ENCODE measurements at places on chromosomes 2 and 18.

DNA sequence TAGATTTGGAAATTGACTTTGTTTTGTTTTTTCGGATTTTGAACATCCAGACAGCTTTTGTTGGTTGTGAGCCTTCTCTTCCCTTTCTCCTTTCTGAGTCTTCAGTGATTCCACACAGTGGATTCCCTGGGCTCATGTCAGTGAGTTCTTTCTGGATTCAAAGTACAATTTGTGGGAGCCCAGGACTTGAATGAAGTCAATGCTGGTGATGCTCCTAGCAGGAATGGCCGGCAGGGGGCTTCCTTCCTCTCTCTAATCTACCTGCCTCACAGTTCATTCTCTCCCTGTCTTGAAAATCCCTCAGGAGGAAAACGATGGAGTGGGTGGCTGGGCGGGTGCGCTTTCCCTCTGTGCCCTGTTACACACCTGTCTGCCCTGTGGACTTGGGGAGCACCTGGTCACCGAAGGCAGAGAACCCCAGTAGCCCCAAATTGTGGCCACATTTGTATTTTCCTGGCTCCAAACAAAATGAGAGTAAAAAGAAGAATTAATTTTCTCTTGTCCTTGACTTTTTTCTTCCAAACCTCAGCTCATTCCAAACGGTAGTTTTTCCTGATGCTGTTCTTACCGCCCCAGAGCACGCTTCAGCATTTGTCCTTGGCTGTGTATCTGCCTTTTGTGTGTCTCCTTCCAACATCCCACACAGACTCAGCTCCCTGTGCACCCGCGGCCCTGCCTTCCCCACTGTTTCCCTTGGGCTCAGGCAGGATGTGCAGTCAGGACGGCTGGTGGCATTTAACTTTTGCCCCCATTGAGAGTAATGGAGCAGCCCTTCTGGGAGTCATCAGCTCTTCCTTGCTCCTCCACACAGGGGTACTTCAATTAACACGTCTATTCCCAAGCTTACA lies 86.6 kb downstream of the MARCO start:
- no peak for ATAC-seq

GRCh38 chr2:159168707-159169106 lies 117.8 kb downstream of the WDSUB1 start:
- ATAC-seq: no peak

- ATAC-seq: no peak
Measured at GRCh38 chr18:78770139-78770822, 209.3 kb upstream of the SALL3 start.

DNA sequence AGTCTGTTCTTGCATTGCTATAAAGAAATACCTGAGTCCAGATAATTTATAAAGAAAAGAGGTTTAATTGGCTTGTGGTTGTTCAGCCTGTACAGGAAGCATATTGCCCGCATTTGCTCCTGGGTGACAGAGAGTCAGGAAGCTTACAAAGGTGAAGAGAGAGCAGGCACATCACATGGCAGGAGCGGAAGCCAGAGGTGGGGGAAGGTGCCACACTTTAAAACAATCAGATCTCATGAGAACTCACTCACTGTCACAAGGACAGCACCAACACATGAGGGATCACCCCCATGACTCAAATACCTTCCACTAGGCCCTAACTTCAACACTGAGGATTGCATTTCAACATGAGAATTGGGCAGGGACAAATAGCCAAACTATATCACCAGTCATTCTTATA lies 124.8 kb upstream of the COL5A2 start:
- ATAC-seq: no peak

GRCh38 chr2:191611614-191612013 lies 66.3 kb upstream of the NABP1 start:
- ATAC-seq: no peak

- no peak for ATAC-seq
Measured at GRCh38 chr2:212745359-212745758, 206.8 kb upstream of the ERBB4 start.

GRCh38 chr2:44051593-44052347 lies 56.0 kb upstream of the LRPPRC start:
- ATAC-seq: no peak

- ATAC-seq: no peak
Measured at GRCh38 chr2:190328573-190329147, 9.0 kb upstream of the HIBCH start.

DNA sequence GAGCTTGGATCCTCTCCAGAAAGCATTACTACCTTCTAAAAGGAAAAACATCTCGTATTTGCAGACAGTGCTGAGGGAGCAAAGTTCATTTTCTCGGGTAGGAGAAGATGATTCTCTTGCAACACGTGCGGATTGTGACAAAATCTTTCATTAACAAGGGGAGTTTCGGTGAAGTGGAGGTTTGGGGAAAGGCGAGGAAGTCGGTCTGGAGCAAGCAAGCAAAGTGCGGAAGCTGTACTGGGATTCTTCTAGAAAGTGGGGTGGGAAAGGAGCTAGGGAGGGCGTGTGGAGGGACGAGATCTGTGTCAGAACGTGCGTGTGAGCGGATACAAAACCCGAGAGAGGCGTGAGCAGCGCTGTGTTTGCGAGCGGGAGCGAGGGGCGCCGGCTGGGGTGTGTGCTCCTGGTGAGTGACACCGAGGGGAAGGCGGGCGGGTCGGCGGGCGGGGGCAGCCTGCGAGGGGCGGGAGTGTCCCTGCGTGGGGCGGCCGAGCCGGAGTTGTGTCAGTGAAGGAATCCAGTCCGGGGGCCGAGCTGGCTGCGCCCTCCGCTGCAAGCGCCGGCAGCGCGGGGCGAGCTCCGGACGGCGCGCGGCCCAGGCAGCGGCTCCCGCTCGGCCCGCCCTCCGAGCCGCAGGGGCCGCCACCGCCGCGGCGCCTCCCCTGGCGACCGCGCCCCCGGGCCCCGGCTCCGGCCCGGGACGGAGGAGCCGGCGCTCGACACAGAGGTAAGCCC lies at the start of gene SPATS2L:
TSS of gene SPATS2L (plus strand) at position 498 of the 735 bp plus-strand sequence. CDS start 82,552 bp downstream, outside the sequence.
- peak; percentile 76 for ATAC-seq

DNA sequence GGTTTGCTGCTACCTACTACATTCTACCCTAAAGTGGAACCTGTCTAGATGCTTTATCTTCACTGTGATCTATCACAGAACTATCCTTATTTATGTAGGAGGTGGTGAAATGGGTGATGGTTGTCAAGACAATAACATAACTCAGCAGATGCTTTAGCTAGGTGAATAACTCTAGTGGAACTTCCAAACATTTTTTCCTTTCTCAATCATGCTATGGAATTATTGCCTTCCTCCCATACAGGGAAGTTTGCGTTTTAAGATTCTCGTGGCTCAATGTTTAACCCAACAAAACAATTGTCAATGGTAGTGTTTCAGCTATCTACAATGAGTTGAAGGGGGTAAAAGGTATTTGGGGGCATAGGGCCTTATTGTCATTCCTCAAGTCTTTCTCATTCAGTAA lies 82.6 kb upstream of the GLI2 start:
- no peak for ATAC-seq

DNA sequence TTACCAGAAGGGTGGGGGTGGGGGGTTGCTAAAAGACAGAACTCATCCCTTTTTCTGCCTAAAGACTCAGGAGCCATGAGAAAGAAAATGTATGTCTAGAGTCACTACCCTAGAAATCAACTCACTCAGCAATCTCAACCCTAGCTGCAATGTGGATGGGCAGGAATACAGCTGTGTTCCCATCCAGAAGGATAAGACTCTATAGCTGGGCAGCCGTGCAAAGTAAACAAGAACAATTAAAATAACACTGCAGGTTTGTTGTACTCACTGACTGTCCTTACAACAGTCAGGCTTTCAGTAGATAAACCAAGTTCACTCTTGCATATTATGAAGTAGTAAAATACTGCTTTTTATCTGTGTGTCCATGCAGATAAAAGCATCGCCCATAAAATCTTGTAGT lies 74.0 kb downstream of the ESCO1 start:
- ATAC-seq: no peak

DNA sequence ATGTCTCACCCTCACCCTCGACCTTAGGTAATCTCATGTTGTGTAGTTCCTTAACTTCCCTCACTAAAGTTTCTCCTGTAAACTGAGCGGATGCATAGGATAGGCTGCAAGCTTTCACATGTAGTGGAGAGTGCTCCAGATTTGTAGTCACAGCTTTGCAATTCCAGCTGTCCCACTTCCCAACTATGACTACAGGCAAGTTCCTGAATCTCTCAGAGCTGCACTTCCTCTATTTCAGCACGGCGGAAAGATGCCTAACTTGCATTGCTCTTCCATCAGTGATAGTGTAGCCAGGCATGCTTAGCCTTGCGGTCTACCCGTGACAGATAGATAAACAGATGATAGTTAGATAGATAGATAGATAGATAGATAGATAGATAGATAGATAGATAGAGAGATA lies 183.1 kb upstream of the CCDC68 start:
- ATAC-seq: no peak

DNA sequence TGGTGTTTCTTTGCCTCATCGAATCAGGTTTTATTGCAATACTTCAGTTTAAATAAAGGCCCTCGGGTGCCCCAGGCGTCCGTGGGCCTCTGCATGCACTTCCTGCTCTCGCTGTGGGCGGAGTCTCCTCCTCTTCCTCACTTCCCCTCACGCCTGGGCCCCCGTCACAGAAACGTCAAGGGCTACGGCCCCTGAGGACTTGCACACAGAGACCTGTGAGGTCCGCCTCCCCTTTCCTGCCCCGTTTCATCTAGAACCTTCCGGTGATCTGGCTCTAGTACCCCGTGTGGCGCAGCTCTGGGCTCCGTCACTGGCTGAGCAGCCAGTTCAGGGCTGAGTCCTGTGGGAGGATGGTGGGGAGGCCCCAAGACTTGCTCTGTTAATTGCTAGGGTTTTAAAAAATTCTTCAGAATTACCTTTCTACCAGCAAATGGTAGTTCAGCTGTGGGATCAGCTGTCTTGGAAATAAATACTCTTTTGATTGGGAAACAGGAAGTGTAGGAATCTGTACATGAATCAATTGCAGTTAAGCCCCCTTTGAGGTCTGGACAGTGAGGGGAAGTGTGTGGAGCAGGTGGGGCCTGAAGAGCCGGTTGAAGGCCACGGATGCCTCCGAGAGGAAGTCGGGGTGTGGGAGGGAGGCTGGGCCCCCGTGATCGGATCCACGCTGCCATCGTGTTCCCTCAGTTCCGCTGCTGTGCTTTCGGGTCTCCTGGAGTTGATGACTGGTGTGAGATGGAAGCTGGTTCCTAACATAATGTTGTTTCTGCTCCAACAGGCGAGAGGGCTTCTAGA lies 10.2 kb downstream of the NFATC1 start:
- ATAC-seq: peak; percentile 54

DNA sequence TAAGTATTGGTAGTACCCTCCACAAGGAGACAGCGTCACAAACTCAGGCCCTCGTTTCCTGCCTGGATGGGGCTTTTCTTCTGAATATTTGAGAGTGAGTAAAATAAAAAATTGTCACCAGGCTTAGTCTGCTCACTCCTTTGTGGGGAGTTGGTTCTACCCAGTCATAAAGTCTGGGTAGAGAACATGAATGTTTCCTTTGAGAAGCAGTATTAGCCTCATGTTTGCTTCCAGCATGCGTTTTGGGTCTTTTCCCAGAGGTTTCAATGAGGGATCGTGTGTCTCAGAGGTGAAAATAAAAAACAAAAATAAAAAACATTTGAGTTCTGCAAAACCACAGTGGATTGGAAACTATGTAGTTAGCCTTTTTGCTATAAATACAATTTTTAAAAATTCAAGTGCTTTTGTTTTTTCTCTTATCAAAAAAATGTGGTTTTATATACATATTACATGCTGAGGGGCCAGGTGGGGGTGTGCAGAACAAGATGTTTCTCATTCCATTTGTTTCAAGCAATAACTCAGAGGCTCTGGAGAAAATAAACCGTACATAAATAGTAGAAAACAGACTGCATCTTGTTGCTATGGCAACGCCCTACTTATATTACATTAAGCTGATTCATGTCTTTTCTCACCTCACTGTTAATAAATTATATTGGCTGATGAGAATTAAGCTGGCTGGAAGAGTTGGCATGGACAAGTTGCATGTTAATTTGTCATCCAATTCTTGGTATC lies 225.4 kb upstream of the FBXO11 start:
- no peak for ATAC-seq

DNA sequence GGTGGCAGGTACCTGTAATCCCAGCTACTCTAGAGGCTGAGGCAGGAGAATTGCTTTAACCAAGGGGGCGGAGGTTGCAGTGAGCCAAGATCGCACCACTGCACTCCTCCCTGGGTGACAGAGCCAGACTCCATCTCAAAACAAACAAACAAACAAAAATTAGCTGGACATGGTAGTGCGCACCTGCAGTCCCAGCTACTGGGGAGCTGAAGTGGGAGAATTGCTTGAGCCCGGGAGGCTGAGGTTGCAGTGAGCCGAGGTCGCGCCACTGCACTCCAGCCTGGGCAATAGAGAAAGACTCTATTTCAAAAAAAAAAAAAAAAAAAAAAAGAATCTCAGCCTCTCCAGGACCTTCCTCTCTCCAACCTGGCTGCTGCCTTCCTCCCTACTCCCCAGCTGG lies 20.1 kb downstream of the SRSF7 start:
- ATAC-seq: no peak

DNA sequence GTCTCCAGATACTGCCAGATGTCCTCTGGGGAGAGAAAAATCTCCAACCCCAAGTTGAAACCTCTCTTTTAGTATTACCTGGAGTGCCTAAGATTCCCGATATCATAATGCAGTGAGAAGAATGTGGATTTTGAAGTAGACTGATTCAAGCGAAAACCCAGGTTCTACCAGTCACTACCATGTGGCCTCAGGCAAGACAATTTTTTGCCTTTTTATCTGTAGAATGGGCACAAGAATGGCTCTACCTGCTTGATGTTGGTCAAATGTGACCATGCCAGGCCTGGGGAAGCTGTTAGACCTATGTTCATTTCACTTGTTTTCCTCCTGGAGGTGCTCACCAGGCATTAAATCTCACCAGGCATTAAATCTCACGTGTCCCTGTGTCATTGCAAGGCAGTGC lies 131.3 kb downstream of the DDX1 start:
- ATAC-seq: no peak

DNA sequence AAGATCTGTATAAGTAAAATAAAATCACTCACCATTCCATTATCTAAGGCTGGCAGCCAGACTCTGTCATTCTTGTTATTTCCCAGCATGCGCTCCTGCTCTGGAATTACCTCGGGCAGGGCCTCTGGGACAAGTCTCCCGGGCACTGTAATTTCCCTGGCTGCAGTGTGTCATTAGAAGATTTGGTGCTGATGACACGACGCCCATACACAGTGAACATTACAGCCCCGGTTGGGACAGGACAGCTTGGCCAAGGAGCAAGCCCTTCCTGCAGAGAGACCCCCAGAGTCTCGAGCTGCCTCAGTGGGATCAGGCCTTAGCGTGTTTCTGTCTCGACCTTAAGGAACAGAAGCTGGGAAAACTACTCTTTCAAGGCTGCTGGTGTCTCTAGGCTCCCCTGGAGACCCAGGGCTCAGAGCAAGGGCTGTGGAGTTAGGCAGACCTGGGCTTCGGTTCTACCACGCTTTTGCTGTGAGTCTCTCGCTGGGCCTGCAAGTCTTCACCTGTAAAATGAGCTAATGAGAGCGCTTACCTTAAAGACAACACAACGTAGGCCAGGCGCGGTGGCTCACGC lies 39.7 kb downstream of the SMAD7 start:
- no peak for ATAC-seq

- no peak for ATAC-seq
Measured at GRCh38 chr2:241160318-241160717, 10.1 kb downstream of the PPP1R7 start.

- no peak for ATAC-seq
Measured at GRCh38 chr2:85748039-85748734, 5.6 kb upstream of the ATOH8 start.
